ENCODE measurements at places on chromosomes 2 and 18.

- DNase-seq = no peak
Measured at GRCh38 chr2:132419941-132420340, 3.3 kb downstream of the GPR39 start.

- DNase-seq = no peak
Measured at GRCh38 chr2:219469186-219469724, 29.4 kb upstream of the GMPPA start.

DNA sequence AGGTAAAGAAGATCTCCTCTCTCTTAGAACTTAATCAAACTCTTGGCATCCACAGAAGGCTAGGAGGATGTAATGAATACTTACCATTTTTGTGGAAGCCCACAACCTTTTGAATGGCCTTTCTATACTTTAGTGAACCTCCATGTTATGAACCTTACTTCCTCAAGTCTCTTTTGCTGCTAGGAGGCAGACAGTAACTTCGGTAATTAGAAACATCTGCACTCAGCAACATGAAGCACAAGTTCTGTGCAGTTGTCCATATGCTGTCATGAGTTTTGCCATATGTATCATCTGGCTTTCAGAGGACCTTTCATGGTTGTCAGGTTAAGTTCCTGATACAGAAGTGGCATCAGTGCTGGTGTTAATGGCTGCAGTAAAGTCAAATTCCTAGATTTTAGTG is 50.4 kb downstream of the PDK1 start:
- DNase-seq = no peak

GRCh38 chr2:157788201-157788600 is 87.9 kb downstream of the ACVR1 start:
- no peak for DNase-seq
